ENCODE measurements at places on chromosomes 3 and 15.

DNA sequence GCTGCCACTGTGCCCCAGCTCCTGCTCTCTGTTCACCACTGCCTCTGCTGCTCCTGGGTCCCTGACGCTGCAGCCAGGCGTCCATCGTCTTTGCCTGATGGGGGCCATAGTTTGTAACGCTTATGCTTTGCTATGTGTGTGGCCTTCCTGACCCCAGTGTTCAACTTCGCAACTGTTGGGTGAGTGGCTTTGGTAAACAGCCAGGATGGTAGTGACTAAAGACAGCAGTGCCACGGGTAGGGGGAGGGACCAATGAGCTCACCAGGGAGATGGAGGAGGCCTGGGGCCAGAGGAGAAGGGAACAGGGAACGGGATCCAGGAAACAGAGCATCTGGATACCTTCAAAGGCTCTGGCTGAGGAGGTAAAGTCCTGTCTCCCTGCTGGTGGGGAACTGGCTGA is 75.9 kb upstream of the ALDH1L1 start:
- DNase-seq = no peak

DNA sequence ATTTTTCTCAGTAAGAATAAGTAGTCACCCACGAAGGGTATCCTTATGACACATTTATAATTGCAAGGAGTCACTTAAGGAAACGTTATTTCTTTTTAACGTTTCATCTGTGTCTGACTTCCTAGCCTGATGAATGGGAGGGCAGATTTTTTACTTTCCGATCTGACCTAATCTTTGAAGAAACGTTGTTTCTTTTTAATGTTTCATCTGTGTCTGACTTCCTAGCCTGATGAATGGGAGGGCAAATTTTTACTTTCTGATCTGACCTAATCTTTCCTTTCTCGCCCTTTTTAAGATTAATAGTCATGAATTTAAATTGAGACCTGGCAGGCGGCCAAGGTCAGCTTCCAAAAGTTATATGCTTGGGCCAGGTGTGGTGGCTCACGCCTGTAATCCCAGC is 3.0 kb upstream of the KLHL6 start:
- no peak for DNase-seq

GRCh38 chr3:156680243-156680914 is 6.0 kb downstream of the TIPARP start:
- DNase-seq = no peak

DNA sequence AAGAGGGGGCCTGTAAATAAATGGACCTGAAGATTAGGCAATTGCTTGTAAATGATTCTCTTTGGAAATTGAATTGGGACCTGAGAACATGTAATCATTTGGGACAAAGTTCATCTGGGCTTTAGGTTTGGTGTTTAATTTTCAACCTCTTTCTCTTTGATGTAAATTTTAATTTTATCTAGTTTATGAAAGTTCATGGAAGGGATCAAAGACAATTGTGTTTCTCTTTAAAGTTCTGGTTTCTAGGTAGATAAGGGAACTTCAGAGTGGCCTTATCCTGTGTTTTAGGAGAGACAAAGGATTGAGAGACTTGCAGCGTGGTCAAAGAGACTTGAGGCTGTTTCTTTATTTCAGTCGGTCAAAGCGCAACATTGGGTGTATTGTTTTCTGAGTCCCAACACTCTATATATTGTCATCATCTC is 1108.3 kb downstream of the TBL1XR1 start:
- DNase-seq = no peak

- no peak for DNase-seq
Measured at GRCh38 chr15:70227147-70227546, 129.4 kb upstream of the TLE3 start.

DNA sequence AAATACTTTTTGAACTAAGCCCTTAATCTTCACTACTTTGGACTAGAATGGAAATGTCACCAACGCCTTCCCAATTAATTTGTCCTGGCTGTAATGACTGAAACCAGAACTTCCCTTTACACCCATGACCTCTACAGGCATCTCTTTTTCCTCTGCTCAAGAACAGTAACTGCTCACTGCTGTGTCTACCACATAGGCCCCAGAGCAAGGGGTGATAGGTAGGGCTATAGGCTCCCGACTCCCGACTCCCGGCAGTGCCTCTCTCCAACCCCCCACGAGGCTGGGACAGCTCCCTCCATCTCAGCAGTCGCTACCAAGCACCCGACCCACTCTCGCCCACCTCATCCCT is 384 bp upstream of the LEKR1 start:
- DNase-seq = no peak

DNA sequence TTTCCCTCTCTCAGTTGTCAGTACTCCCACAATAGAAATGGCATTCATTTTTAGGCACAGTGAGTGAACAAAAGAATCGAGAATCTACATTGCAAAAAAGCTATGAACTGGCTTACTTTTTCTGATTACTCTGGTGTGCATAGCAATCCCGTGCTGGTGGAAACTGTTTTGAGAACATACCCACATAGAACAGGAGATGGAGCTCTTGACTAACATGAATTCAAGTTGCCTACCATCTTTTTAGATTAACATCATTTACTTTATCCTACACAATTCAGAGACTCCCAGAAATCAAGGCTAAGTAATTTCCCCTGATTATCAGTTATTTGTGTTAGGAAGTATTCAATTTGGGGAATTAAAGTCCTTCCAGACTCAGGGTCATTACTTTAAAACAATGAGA is 326.6 kb downstream of the ARPP21 start:
- no peak for DNase-seq

- DNase-seq = no peak
Measured at GRCh38 chr3:53842436-53843194, 3.6 kb downstream of the CHDH start.

DNA sequence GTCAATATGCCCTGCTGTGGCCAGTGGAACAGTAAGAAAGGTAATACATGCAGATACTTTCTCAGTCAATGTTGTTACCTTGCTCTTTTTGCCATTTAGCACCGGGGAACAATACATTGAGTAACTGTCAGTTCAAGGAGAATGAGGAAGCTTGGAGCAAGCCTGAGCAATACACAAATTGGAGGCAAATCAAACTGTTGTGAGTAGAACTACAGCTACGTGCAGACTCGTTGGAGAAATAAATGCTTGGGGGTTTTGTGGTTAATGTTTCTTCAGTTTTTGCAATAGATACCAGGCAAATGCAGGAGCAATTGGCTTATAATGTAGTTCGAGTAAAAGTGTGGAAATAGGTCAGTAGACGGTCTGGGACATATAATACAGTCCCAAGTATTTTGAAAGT is 587.3 kb upstream of the ROBO1 start:
- no peak for DNase-seq

GRCh38 chr3:38003817-38004414 is 13.3 kb downstream of the VILL start:
- DNase-seq = no peak

Data from BJ (cell line).